Hepatocyte (in vitro differentiated cells): ENCODE measurements at places on chromosomes 4 and X.

GRCh38 chr4:67539830-67540229, 5.5 kb downstream of the CENPC start:
- no peak for DNase-seq

DNA sequence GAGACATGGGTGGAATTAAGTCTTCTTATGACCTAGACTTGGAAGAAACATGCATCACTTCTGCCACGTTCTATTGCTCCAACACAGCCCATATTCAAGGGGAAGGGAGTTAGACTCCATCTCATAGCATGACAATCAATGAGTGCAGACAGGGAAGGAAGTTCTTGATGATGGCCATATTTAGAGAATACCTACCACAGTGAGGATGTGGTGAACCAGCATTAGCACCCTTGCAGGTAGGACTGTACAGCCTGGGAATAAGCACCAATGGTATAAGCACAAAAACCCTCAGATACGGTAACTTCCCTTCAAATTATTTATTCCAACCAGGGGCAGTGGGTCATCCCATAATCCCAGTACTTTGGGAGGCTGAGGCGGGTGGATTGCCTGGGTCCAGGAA, 29.8 kb downstream of the PAGE2 start:
- no peak for DNase-seq

DNA sequence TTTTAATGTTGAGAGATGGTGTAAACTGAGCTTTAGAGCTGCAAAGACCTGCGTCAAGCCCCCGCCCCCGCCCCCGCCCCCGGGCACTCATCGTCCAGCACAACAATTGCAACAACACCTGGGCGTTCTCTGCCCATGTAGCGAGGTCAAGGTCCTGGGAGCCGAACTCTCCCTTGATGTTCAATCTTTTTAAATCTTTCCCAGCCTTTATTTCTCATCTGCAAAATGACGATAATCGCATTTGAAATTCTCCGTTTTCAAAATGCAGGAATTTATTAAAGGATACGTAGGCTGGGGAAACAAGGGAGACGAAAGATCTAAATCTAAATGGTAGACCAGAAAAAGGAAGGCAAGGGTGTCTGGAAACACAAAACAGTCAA, 648 bp upstream of the MSMO1 start:
- peak; percentile 67 for DNase-seq

DNA sequence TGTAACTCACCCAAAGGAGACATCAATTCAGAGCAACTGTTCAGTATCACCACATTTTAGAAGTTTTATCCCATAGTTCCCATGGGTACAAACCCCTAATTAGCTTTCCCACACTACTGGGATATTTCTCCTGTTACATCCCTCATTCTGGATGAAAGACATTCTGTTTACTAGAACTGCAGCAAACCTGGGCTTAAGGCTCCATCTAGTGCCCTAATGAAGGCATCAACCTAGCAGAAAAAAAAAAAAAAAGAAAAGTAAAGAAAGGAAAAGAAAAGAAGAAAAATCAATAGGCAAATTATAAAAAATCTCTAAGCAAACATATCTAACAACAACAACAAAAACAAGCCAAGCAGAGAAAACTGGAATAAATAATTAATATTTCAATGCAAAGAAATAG, 133.7 kb upstream of the CPXCR1 start:
- DNase-seq: peak; percentile 74

DNA sequence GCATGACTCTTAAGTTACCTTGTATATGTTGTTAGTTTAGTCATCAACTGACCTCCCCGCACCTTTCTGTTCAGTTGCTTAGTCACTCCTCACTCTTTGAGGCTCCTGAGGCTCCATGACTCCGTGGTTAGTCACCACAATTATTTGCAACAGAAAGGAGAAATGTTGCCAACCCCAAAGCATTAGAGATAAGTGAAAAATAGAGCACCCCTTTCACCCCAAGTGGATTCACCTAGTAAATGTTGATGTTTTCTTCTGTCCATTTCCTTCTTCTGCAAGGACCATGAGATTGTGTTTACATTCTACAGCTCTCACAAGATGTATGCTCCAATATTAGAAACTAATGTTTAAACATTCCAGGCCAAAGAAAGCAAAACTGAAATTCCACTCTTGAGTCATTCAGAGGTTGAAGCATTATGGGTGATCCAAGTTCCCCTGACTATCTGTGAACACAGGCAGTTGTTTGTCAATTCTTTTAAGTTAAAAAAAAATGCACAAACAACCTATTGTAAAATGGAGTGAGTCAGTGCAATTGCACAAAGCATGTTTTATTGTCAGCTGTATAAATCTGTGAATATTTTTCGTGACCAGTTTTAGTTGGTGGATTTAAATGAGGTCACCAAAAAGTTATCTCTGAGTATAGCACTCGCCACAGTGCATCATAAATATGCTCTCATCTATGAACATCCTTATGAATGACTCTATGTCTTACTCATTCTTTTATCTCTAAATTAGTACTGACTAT, 552.4 kb upstream of the MAGEB2 start:
- peak; percentile 48 for DNase-seq

GRCh38 chr4:7526929-7527535, 92.3 kb upstream of the PSAPL1 start:
- DNase-seq: no peak

DNA sequence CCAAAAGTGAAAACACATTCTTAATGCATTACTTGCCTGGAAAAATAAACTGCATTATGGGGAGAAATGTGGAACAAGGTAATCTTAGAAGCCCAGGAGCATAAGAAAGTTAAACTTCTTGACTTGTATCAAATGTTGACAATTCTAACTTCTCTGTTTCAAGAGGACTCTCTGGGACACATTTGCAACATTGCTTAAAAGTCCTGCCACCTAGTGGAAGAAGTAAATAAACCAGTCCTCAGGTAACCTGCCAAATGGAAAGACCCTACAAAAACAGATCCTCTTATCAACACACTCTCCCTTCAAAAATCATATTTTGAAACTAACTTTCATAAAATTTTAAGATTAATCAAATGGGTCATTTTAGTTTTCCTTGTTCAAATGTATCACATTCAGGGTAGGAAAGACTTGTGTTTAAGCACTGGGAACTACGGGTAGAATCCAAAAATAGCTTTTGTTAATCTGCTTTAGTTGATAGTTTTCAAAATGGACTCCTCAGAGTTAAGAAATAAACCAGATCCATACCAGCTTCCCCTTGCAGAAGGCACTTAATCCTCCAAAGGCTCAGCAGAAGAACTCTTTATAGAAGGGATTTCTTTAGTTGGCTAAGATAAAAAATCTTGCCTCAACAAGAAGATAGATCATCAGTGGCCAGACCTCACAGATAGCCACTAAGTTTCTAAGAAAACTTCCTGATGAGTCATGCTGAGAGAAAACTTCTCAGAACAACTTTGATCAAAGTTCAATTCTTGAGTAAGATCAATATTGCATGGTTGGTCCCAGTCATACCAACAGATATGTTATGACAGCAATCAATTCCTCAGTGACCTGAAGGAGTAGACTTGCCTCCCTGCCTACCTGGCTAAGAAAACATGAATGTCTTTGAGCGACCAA, 141.7 kb downstream of the HHIP start:
- DNase-seq: peak; percentile 53

DNA sequence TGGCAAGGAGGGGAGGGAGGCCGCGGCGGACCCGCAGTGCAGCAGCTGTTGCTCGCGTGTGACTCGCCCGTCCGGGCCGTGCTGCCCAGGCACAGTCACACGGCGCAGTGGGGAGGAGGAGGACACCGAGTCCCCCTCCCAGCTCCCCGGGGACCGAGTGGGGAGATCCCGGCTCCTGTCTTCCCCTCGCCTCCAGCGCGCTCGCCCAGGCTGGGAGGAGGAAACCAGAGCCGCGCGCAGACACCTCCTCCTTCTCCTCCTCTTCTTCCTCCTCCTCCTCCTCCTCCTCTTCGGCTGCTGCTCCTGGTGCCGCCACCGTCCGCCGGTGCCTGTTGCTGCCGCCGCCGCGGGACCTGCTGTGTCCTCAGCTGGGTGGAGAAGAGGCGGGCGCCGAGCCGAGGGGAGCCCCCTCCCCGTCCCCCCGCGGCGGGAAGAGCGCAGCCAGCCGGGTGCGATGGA, at the start of gene TBC1D1:
TBC1D1 (plus strand) TSS at position 284 of the 459 bp plus-strand sequence. CDS start 11,012 bp downstream, outside the sequence.
- peak; percentile 30 for DNase-seq

GRCh38 chr4:122826553-122827257, at the start of gene FGF2:
Gene FGF2, plus strand, starts transcription at chr4:122826831. Its CDS starts 344 bp downstream, at chr4:122827175.
- peak; percentile 74 for DNase-seq

DNA sequence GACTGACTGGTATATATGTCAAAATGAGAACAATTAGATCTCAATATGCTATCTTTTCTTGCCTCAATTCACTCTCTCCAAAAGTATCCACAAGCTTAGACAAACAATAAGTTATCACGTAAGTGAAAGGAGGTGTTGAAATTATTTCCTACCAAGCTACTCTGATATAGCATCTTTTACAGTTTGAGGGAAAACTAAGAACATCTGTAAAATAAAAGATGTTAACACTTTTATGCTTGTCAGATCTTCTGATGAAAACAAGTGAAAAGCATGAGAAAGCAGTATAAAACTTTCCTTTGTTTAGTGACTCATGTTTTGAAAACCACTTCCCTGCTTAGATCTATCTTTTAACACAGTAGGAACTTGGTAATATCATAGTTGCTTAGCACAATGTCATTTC, 8.4 kb upstream of the MAB21L2 start:
- DNase-seq: no peak

DNA sequence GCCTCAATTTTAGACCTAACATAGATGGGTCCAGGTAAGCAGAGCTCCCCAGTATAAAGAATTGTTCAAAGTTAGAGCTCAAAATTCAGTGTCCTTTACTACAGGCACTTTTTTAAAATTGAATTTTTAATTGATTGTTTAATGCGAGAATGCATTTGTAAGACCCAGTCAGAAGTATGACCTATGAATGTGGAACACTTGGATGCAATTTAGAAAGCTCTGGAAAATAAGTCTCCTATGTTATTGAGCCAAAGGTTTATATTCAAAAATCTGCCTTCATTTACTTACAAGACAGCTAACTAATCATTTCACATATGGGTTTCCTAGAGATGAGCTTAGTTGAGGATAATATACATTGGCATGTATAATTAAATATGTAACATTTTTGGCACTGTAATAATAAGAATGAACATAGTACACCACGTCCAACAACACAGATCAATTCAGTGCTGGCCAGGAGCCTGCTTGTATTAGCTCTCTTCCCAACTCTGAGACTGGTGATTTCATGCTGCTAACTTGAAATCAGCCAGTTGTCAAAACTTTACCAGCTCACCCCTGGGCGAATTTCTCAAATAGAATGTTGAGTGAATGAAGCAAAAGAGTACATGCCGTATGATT, 197.2 kb upstream of the NPY2R start:
- DNase-seq: no peak

DNA sequence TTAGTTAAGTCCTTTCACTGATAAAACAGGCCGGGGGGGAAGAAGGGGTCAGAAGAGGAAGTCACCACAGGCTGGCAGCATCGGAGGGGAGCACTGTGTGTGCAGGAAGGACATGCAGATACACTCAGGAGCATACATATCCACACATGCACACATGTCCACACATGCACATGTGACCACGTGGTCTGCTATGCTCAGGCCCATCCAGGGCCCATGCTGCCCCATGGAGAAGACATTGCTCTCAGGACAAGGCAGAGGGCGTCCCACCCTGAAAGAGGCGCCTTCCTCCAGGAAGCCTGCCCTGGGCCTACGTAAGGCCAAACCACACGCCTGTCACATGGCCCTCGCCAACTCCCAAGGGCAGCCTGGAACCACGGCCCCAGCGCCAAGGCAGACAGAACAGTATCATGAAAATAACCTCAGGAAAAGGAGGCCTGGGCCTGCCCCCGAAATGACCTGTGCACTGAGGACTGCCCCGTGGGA, 15.8 kb downstream of the WDR1 start:
- DNase-seq: no peak

DNA sequence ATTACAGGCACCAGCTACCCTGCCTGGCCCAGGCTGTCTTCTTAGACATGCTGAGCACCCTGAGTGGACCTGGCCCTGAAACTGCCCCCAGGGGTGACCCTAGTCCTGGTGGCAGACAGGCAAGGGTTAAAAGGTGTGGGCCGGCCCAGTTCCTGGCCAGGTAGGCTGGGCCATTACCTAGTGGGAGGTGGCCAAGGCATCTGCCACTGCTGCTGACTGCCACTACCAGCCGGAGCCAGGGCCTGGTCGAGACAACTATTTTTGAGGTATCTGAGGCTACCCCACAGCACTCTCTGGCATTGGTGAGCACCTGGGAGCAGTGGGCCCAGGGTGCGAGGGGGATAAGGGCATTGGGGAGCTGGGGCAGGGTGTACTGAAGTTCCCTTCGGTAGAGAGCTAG, at the start of gene CCDC120:
CCDC120 (plus strand) TSS at position 206 of the 400 bp plus-strand sequence. CDS start 3,043 bp downstream, outside the sequence.
- peak; percentile 64 for DNase-seq

- no peak for DNase-seq
Observed at GRCh38 chrX:49286136-49286535, 16.5 kb downstream of the PPP1R3F start.

DNA sequence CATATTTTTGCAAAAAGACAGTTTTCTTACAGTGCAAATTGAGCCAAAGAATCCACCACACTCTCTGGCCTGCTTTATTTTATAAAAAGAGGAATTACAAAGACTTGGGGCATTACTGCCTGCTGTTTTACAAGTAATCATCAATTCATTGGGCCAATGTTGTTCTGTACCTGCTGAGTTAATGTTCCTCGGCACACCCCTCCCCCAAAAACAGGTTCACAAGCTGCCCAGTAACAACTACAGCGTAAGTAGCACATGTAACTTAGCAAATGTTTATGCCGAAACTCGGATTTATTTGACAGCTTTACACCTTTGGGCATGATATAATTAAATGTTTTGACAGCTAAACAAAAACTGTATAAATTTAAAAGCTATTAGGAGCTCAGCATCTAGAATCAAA, 214.6 kb upstream of the MAB21L2 start:
- DNase-seq: no peak

GRCh38 chrX:7218321-7219152, 70.6 kb upstream of the PUDP start:
- DNase-seq: no peak

GRCh38 chr4:87985097-87985886, 9.8 kb downstream of the SPP1 start:
- peak; percentile 43 for DNase-seq

DNA sequence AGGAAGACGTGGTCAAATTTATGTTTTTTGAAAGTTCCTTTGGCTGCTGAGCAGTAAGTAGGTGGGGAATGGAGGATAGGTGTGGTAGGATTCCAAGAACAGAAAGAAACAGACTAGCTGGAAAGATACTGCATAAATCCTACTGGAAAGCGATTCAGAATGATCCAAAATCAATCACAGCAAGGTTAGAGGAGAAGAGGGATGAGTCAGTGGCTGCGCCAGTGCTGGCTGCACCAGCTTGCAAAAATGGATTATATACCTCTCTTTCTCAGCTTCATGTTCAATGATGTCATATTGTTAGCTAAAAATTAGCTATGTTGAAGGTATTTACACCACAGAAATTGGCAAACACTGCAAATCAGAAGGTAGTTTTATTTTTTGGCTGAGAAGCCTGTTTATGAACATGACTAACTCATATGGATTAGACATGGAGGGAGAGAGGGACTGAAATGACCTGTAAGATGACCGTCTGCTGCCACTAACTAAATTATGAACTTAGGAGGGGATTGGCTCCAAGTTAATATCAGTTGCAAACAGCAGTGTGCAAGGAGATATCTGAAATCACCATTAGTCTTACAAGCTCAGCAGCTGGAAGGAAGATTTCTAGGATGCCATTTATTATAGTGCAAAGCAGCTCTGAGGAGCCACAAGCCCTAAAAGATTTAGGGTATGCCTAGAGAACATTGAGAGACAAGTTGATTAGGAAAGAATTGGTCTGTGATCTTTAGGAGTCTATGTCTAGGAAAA, 405.3 kb downstream of the MID1IP1 start:
- DNase-seq: no peak
